GM18507 (cell line): ENCODE measurements at places on chromosomes 3 and 15.

GRCh38 chr3:146345900-146346299 is 95.0 kb upstream of the PLSCR4 start:
- DNase-seq, result no peak

GRCh38 chr3:4575381-4575780 is 82.2 kb downstream of the ITPR1 start:
- DNase-seq, result no peak

DNA sequence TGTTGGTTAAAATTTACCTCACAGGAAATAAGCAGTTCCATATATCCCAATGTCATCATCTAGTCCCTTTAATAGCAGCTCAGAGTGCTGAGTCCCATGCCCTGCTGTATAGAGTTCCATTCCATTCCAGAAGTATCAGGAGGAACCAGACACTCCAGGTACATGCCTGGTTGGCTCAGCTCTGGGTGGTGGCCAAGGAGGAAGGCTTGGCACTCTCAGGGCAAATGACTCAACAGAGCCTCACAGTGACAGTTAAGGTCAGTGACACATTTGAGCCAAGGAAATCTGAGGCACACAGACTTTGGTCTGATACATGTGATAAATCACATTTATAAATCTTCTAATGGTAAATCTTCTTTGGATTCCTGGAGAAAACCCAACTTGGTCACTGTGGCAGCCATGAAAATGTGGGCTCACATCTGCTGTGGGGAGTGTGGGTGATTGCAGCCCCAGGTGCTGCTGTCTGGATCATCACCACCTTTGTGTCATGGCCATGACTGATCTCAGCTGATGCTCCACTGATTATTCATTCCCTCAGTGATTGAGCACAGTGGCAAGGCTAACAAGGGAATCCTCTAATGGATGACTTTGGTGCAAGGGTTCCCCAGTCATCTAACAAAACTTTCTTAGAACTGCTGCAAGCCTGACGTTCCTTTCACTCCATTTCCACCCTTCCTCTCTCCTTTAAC is 9.3 kb downstream of the HHLA2 start:
- DNase-seq, result no peak

DNA sequence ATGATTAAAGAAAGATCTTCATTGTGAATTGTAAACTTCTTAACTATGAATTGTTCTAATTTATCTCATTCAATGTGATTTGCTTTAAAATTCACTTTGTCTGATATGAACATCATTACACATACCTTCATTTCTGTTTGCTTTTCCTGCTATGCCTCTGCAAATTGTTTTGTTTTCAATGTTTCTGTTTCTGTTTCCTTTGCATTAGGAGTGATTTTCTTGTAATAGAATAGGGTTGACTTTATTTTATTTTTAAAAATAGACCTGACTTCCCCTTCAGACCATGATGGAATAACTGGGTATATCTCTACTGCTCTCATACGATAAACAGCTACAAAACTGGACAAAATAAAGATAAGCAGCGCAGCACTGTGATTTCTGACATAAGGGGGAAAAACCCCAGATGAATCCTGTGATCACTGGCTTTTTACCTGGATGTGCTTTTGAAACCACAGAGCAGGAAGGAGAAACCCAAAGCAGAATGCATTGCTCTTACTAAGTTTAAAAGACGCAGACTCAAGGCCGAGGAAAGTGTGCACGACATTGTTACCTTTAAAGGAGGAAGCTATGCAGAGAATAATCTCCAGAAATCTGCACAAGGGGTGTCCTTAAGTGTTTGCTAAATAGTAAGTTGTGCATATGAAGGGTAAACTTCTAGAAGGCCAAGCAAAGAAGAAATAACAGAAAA is 420.2 kb downstream of the TBC1D5 start:
- DNase-seq, result no peak

- DNase-seq, result no peak
These were observed 26.7 kb downstream of the CEP70 start for GRCh38 chr3:138567403-138567802.

DNA sequence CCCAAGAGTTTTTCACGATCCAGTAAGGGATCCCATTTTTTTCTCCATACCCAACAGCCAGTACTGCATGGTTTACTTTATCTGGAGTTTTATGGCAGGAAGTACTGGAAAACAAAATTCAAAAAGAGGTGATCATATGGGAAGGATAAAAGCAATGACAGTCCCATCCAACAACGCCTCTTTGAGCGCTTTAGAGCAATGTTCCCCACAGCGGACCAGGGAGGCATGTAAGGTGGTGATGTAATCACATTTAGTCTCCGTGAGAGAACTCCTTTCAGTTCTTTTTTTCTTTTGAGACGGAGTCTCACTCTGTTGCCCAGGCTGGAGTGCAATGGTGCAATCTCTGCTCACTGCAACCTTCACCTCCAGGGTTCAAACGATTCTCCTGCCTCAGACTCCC is 21.8 kb downstream of the CTSH start:
- DNase-seq, result no peak

GRCh38 chr3:154131830-154132229 is 10.6 kb downstream of the ARHGEF26 start:
- DNase-seq, result no peak

GRCh38 chr3:158058495-158059130 is 47.6 kb downstream of the SHOX2 start:
- DNase-seq, result no peak

DNA sequence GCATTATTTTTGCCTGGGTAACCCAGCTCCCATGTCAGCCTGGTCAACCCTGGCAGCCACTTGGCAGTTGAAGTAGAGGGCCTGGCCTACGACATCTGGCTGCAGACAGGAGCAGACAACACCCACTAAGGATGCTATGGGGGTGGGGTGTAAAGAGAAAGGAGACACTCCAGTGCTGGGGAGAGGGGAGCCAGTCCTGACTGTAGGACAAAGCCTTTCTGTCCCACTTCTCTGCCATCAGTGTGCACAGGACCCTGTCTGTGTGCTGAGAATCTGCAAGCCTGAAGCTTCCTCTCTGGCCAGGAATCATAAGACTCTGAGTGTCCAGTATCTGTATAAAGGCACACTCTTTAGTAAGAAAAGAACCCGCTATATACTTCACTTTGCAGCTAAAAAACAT is 96.3 kb upstream of the CHRM5 start:
- DNase-seq, result no peak

DNA sequence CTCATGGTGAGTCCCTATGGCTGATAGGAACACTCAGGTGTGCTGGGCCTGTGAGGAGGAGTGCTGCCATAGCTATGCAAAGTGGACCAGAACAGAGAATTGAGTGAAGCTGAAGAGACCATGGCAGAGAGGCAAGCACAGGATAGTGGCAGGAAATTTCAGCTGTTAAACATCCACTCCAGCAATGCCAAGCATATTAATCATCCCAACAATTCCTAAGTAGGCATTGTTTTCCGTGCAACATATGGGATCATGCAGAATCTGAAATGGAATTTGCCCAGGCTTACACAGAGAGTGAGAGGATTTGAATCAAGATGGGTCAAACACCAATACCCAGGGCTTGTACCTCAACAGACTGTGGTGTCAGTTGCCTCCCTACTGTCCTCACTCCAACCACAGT is 582.6 kb upstream of the UBE2E2 start:
- DNase-seq, result no peak

GRCh38 chr3:27713435-27714145 is 8.5 kb downstream of the EOMES start:
- no peak for DNase-seq

DNA sequence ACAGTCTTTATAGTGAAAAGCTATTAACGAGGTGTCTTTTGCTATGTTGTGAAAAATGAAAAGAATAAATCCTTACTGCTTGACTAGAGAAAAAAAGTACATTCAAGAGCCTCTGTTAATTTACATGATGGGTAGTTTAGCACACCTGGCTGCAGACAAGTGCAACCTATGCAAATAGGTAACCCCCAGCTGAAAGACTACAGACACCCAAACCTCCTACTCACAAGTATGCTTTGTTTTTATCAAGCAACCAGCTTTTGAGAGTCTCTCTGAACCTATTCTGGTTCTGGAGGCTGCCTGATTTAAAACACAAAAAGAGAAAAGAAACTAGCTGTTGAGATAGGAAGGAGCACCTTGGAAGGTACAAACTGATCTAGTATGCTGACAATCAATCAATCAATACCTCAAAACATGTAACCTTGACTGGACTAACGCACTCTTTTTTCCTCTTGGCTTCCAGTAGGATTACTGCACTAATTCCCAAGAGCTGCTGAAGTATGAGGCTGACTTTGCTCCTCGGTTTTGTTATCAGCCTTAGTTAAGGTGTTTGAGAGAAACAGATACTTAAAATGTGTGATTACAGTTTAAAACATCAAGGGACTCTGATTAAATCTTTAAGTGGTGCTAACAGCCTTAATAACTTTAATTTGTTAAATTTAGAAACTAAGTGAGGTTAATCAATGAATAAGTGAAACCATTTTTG is 63.6 kb downstream of the OSBPL10 start:
- DNase-seq, result no peak

DNA sequence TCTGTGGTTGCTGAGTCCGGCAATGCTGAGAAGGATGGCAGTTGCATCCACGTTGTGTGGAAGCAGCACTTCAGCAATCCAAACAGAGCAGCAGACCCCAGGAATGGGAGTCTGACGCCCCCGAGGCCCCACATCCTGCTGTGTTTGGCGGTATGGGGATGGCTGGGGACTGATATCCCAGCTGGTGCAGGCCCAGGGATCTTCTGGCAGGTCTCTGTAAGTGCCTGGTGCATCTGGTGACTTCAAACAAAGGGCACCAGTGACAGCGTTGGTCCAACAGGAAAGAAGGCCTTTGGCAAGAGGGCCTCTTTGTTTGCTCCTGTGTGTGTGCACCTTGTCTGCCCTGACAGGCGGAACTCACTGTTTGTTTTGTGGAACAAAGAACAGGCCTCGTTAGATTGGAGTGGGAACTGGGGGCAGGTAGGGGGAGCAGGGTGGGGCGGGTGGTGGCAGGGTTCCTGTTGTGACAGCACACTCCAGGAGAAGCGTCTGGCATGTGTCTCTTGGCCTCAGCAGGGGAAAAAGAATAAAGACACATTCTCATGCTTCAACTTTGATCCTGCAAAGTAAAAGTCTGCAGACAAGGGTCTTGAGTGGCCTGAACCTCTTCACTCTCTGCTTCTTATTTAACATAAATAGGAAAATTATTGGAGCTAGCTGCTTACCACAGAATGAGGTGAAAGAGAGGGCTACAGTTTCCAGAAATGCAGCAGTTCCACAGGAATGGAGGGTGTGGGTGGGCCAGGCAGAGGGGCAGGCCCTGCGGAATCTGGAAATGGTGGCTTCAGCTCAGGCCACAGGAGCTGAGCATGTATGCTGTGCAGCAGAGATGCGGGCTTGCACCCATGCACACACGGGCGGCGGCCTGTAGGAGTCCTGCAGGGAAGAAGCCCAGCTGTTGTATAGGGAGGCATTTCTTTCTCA is 94.5 kb upstream of the MYZAP start:
- no peak for DNase-seq

GRCh38 chr15:98422130-98422478 is 226.2 kb upstream of the IGF1R start:
- no peak for DNase-seq

- DNase-seq, result no peak
These were observed 15.0 kb downstream of the EPHB1 start for GRCh38 chr3:134810052-134810435.

- no peak for DNase-seq
These were observed 959 bp upstream of the RASA2 start for GRCh38 chr3:141485641-141486495.

DNA sequence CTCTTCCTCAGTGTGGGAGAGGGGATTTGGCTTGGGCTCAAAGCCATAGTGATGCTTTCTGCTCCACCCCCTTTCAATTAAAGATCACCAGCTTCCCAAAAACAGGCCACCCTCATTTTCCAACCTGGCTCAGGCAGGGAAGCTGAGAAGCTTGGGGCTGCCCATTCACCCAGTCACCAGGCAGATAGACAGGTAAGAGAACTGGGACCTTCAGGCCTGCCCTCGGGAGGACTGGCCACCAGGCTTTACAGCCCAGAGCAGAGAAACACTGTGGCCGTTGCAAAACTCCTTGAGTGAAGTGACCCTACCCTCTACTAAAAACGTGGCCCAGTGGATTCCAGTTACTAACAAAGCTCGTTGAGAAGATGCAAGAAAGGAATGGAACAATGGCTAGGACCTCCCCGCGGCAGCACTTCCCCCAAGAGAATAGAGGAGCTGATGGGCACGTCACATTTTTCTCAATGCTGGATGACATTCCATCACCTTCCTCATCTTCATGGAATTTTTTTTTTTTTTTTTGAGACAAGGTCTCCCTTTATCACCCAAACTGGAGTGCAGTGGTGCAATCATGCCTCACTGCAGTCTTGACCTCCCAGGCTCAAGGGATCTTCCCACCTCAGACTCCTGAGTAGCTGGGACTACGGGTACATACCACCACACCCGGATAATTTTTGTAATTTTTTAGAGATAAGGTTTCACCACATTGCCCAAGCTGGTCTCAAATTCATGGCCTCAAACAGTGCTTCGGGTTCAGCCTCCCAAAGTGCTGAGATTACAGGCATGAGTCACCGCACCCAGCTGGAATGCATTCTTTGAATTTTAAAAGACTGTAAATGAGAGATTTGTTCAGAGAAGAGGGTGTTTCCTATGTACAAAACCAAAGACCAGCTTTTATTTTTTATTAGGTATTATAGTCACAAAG is 37.9 kb downstream of the LIPC start:
- no peak for DNase-seq
